Neuronal stem cell (in vitro differentiated cells): ENCODE measurements at places on chromosomes 5 and 9.

DNA sequence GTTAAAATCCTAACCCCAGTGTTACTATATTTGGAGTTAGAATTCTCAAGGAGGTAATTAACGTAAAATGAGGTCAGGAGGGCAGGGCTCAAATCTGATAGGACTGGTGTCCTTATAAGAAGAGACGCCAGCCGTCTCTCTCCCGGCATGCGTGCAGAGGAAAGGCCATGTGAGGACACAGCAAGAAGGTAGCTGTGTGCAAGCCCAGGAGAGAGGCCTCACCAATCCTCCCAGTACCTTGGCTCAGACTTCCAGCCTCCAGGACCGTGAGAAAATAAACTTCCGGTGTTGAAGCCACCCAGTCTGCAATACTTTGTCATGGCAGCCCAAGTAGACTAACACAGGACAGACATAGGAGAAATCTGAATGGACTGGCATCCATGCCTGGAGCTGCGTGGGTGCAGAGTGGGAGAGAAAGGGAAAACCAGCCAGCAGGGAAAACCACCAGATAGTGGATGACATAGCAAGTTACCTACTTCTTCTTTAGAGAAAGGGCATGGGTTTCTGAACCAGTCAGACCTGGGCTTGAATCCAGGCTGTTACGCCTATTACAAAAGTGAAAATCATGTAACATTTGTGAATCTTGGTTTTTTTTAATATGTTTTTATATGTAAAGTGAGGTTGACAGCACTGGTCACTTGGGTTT, 89.2 kb downstream of the FSTL4 start:
- DNase-seq: no peak

DNA sequence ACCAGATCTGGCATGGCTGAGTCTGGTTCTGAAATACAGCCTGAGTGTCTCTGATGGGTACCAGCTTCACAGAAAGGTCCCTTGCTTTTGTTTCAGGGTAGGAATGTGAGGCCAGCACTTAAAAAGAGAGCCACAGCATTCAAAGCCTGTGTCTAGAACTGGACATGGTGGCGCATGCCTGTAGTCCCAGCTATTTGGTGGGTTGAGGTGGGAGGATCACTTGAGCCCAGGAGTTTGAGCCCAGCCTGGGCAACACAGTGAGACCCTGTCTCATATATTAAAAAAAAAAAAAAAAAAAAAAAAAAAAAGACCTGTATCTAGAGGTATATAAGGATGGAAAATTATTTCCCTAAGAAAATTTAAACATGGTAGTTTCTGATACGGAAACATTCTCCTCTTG, 202.3 kb downstream of the GAPVD1 start:
- DNase-seq: no peak

DNA sequence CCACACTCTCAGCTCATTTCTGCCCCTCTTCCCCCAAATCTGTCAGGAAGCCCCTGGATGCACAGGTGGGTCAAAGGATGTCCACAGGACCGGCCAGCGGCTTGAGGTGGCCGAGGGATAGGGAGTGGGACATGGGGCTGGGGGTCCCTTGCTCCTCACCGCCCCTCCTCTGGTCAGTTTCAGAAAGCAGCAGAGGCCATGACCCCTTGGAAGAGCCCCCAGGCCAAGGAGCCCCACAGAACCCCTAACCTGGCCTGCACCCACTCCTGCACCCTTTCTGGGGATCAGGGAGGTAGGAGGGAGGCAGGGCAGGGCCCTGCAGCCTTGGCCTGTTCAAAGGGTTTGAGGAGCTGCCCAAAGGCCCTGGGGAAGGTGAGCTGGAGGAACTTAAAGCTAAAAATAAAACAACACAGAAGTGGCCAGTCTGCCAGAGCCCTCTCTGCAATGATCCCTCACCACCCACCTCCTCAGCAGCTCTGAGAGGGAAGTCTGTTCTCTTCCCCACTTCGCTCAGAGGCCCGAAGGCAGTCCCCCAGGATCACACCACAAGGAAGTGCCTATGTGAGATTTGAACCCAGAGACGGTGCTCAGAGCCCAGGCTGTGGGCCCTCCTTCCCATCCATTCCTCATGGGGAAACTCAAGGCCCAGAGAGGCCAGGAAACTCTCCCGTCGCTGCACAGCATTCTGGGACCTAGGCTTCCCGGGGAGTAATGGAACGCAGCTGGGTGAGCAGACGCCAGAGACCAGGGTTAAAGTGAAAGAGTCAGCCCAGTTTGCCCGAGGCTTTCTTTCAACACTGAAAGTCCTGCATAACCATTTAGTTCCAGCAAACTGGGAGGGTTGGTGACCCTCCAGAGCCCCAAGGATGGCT, 910 bp downstream of the ENG start:
- DNase-seq: no peak

DNA sequence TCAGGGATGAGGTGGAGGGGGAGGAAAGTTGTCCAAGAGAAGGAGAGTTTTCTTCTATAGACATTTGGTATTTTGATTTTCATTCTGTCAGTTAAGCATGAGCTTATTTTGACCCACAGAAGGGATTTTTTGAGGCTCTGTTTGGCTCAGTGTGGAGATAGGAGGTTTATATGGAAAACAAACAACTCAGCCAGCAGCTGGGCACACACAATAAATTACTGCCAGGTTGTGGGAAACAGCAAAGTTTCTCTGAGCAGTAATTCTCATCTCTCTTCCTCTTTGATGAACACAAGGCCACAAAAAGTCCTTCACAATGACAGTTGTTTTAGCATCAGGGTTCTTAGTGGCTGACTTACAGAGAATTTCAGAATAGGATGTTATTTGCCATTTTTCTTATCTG, 486.1 kb downstream of the KDM4C start:
- DNase-seq: no peak

GRCh38 chr5:122908662-122909061, 63.2 kb downstream of the SNX24 start:
- DNase-seq: no peak

GRCh38 chr5:111584651-111585050, 72.3 kb upstream of the STARD4 start:
- DNase-seq: no peak

DNA sequence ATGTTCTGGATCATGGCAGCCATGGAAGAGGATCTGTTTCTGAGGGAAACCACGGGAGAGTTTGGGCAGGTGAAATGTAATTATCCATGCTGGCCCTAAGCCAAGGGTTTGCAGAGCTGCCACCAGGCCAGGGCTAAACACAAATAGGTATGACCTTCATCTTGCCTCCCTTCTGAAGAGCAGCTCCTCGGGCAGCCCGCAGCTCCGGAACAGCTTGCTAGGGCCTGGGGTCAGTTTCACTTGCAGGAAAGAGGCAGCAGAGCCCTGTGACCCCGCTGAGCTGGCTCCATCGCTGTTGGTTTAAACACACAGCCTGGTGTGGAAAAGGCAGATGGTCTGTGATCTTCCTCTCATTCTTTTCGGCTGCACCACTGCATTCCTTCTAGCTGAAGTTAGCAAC, 141.4 kb downstream of the TMEM38B start:
- DNase-seq: no peak

- no peak for DNase-seq
Measured at GRCh38 chr9:135487281-135488012, 7.9 kb downstream of the PPP1R26 start.

DNA sequence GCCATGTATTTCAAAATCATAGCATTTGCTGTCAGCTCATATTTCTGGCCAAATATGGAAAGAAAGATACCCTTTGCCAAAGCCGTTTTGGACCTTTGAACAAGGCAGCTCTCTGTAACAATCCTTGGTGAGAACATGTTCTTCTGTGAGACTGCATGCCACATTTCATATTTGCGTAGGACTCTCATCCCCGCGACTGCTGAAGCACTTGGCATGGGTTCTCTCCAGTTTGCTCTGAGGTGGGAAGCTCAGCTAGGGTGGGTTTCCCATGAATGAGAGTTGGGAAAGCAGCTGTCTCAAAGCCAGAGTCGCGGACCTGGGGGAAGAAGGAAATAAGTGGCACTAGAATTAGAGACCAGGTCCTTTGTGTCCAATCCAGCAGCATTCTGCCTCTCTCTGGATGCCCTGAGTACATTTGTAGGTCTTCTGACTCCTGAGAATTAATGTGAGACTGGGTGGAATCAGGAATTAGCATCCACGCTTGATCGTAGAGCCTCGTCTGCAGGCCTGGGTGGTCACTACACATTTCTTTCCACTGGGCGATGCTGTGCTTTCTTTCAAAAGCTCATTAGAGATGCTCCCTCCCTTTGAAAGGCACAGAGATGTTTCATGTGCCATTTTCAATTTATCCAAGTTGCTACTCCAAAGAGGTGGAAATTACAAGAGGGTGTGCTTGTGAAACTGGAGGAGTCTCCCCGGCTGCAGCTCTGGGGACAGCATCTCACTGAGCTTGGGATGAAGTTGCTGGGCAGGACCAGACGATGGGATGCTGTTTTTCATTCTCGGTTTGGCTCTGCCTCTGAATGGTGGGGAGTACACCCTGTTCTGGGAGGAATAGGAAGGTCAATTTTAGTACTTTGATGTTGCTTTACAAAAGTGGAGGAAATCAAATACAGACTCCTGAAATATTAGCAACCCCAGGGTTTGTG, 197.2 kb downstream of the GADD45G start:
- no peak for DNase-seq

DNA sequence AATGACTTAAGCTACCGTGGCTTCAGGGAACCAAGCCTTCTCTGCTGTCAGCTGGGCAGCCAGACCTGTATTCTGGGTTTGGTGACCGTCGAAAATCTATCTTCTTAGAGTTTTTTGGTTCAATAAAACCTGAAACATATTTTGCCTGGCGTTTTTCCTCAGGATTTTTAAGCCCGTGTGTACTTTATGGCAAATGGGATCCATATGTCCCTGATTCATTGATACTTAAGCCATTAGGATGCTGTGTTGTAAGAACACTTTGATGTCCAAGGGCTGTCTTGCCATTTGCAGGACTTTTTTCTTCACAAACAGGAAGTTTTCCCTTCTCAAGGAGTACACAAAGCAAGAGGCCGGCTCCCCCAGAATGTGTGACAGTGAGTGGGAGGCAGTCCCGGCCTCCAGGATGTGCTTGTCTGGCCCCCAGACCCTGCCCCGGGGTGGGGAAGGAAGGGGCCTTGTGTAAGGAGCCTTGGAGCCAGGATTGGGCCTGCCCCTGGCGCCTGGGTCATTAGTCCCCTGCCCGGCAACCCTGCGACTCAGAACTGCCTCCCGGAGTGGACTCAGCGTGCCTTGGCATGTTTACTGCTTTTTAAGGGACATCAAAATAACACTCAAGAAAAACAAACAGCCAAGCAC, 83.4 kb upstream of the SMIM23 start:
- no peak for DNase-seq

DNA sequence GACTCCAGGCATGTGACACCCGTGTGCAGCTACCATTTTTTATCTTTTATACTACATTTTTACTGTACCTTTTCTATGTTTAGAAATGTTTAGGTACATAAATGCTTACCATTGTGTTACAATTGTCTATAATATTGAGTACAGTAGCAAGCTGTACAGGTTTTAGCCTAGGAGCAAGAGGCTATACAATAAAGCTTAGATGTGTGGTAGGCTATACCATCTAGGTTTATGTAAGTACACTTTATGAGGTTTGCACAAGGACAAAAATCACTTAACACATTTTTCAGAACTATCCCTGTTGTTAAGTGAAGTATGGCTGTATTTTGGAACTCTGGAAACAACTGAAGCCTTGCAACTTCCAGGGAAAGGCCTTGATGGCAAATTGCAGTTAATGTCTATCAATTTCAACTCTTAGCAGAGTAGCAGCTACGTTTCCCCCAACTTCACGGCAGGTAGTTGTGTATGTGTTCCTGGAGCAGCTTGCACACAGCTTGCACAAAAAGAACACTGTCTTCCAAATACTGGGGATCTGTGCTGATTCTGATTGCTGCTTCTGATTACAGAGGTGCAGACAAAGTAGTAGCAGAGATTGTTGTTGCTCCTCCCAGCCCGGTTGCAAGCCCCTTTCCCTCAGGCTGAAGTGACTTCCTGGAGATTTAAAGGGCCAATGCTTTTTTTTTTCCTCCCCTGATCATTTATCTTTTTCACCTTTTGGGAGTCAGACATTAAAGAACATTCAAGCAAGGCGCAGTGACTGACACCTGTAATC, 30.0 kb downstream of the SIL1 start:
- no peak for DNase-seq

DNA sequence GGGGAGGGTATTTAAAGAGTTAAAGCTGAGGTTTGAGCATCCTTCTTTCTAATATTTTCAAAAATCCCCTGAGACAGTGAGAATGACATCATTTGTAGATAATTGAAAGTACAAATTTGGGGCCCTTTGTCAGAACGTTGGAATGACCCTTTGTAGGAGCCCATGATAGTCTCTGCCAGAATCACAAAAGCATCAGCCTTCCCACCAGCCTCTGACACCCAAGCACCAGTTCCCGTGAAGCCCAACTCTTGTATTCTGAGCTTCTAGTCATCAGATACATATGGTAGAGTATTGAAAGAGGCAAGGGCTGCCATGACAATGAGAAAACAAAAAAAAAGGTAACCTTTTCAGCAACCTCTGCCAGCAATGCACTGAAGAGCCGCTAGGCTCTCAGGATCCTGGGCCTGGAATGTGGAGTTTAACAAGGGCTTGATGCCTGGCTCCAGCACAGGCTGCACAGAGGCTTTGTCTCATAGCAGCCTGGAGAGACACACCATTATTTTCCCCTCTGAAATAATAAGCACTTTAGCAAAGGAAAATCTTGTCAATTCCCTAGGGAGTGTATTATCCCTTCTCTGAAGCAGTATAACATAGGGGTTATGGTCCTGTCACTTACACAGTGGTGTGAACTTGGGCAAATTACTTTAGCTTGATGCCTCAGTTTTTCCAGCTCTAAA, 114.4 kb downstream of the ZNF608 start:
- DNase-seq: peak; percentile 38

DNA sequence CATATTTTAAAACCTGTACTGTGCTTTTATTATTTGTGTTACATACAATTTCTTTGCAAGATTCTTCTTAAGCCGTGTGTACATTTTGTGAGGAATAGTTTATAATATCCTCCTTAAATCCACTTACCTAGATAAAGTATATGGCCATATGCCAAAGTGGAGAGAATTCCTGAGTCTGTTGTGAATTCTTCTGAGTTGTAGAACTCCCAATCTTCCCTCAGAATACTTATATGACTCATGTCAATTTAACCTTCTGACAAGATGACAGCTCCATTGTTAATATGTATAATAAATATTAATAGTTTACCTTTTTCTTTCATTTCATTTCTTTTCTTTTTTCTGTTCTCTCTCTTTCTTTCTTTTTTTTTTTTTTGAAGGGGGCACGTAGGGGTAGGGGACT, 6.0 kb upstream of the RICTOR start:
- no peak for DNase-seq
